ENCODE measurements at places on chromosomes 2 and 18. TPM values are rescaled to one million over a fixed set of nuclear protein-coding genes. Genes with fewer than 3 reads are reported as not detected.

DNA sequence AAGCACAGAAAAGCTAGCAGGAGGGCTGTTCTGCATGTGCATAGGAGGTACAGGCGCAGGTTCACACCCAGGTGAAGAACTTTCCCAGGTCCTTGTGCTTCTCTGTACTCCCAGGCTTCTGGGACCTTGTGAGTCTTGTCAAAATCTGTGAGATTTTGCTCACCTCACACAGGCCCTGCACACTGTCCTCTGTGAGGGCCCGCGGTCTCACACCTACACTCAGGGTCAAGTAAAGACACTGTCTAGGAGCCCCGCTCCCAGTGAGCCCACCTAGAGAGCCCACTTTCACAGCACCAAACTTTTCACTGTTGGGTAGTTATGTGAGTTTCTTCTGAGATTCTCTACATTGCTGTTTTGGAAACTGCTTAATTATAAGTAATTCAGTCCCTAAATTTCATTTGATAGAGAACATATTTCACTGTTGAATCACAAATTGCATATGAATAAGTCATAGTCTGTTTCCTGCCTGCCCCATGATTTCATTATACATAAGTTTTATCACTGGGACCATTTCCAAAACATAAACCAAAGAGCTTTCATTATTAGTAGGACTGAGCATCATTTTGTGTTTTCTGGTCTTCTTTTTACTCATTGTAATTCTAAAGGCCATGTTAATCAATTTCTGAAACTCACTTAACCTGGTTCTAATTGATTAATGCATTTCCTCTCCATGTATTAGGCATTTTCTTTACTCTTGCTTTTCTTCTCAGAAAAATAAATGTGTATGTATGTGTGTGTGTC lies 234.2 kb upstream of the SPOPL start:
- H3K27ac ChIP-seq: no peak overlapping the region
- no peaks in the 10 kb centered on the region for H3K27me3 ChIP-seq
- DNase-seq: no peak
- no peak overlapping the region for H3K4me3 ChIP-seq
- H3K4me1 ChIP-seq: no peaks in the 10 kb centered on the region

DNA sequence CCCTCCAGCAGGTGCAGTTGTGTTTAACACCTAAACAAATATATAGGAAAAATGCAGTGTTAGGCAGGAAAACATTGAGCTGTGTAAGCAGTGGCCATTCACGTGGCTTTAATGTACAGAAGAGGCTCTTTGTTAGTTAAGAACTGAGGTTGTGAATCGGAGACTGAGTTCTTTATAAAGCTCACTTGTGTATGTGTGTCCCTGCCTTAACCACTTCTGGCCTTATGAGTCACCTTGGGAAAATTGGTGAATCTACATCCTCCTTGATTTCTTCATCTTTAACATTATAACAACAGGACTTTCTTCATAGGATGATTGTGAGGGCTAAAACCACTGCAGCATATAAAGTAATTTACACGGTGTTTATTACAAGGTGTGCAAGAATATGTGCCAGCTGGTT lies 188.4 kb upstream of the TPO start:
- no peak overlapping the region for H3K27ac ChIP-seq
- peaks cover 36% of the 10 kb centered on the region for H3K4me1 ChIP-seq
- DNase-seq: no peak
- no peaks in the 10 kb centered on the region for H3K36me3 ChIP-seq

DNA sequence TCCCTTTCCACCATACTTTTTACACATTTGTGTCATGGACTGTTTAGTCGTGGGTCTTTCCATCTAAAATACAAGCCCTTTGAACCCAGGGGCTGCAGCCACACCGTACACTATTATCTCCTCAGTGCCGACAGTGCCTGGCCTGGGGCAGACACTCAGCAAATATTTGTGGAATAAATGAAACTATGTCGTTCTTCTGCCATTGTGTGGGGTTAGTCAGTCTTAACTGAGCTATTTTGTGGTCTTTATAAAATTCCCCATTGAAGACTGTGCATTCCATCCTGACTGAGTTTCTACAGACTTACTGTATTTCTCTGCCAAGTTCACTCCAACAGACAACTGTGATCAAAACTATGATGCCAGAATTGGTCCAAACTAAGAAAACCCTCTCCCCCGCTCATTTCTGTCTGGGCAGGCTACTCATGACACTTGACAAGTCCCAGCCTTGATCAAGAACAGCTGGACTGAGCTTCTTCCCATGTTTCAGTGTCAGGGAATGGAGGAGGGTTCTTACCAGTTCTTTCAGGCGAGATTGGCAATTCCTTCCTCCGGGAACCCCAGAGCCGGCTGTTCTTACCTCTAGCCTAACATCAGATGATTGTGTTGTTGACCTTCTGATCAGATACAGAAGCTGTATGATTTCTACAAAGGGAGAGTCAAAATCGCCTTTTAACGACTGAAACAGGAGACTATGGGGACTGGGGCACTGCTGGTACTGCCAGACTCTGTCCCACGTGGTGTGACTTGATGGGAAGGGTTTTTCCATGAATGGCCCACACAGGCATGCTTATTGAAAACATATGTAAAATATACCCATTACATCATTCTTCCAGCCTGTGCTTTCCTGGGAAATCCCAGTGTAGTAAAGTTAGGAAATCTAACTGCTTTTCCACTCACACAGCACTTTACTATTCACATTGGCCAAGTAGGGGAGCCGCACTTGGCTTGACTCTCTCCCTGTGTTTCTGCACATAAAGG lies 77.4 kb upstream of the NPAS2 start:
- no peak overlapping the region for H3K4me3 ChIP-seq
- H3K4me1 ChIP-seq: no peaks in the 10 kb centered on the region
- no peak for DNase-seq
- peaks cover 13% of the 10 kb centered on the region for H3K27me3 ChIP-seq

GRCh38 chr2:209942426-209942825 lies 60.0 kb upstream of the RPE start:
- H3K27ac ChIP-seq: no peak overlapping the region
- H3K36me3 ChIP-seq: no peaks in the 10 kb centered on the region
- no peak for DNase-seq
- no peak overlapping the region for H3K4me3 ChIP-seq
- no peaks in the 10 kb centered on the region for H3K4me1 ChIP-seq

- peak overlapping the region; percentile 98 for H3K4me3 ChIP-seq
- H3K36me3 ChIP-seq: no peaks in the 10 kb centered on the region
- H3K27me3 ChIP-seq: no peaks in the 10 kb centered on the region
- H3K4me1 ChIP-seq: peaks cover 79% of the 10 kb centered on the region
- H3K27ac ChIP-seq: peak overlapping the region; percentile 99
These were observed 2.7 kb upstream of the WIPF1 start for GRCh38 chr2:174600349-174600748.

DNA sequence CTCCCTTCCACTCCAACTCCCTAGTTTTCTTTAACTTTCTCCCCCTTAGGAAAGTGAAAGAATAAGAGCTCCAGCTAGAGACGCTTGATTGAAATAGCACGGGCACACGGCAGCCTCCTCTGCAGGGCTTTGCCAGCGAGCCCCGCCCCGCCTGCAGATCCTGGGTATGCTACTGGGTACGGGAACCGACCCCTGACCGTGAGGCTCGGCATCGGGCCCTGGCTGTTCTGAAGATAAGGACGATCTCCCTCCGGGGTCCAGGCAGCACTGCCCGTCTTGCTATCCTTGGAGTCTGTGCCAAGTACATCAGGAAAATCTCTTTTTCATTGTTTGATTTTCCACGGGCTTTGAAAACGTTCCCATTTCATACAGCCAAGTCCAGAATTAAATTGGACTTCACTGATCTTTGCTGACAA lies 284.5 kb downstream of the MTX2 start:
- peak; percentile 1 for DNase-seq
- no peak overlapping the region for H3K27ac ChIP-seq
- H3K27me3 ChIP-seq: peaks cover 58% of the 10 kb centered on the region
- peak overlapping the region; percentile 77 for H3K4me3 ChIP-seq

GRCh38 chr2:179311101-179311500 lies 46.5 kb upstream of the SESTD1 start:
- no peak overlapping the region for H3K27ac ChIP-seq
- no peak for DNase-seq

The RGPD3 gene
- not detected for polyA plus RNA-seq

DNA sequence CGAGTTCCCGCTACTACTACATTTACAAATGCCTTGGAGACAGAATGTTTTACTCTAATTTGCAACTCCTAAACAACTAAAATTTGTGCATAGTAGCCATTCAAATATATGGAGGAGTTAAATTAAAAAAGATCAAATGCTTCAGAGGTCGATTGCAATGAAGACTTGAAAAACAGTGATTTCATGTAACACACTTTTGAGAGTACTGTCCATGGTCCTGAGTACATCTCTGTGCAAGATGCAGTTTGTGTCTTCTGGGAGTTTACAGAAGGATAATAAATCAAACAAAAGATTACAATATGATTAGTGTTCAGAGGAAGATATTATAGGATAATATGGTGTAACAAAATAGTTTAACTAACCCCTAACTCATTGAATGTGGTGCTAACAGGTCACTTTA lies 894.7 kb downstream of the TMEM182 start:
- H3K36me3 ChIP-seq: no peaks in the 10 kb centered on the region
- H3K4me3 ChIP-seq: no peak overlapping the region
- no peaks in the 10 kb centered on the region for H3K4me1 ChIP-seq
- H3K27me3 ChIP-seq: no peaks in the 10 kb centered on the region

DNA sequence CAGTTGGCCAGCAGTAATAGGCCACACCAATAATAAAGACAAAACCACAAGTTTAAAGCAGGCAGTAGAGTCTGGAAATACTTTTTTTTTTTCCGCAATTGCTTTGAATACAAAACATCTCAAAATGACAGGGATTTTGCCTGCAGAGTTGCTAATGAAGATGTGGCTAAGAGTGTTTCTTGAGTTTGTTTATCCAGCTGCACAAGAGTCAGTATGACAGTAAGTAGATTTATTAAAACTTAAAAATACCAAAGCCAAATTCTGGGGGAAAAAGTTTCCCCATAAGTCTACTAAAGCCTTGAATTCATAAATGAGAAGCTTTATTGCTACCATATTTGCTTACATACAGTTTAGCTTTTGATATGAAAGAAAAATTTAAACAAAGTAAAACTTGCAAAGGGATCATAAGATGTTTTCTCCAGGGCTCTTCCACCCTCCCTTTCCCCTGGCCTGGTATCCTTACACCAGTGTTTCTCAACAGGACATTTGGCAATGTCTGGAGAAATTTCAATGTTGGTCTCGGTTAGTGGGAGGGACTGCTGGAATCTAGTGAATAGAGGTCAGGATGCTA lies 3.9 kb upstream of the DSEL start:
- H3K27me3 ChIP-seq: peaks cover 37% of the 10 kb centered on the region
- H3K4me3 ChIP-seq: no peak overlapping the region
- H3K27ac ChIP-seq: no peak overlapping the region
- no peaks in the 10 kb centered on the region for H3K36me3 ChIP-seq

GRCh38 chr18:35193316-35193715 lies 47.5 kb upstream of the ZNF397 start:
- no peak overlapping the region for H3K4me3 ChIP-seq
- H3K4me1 ChIP-seq: peaks cover 4% of the 10 kb centered on the region
- no peaks in the 10 kb centered on the region for H3K27me3 ChIP-seq
- H3K27ac ChIP-seq: peak overlapping the region; percentile 17

GRCh38 chr2:237869343-237870102 lies 10.1 kb downstream of the RAMP1 start:
- no peak overlapping the region for H3K4me3 ChIP-seq
- no peak for DNase-seq
- H3K27ac ChIP-seq: no peak overlapping the region
- H3K36me3 ChIP-seq: no peaks in the 10 kb centered on the region

DNA sequence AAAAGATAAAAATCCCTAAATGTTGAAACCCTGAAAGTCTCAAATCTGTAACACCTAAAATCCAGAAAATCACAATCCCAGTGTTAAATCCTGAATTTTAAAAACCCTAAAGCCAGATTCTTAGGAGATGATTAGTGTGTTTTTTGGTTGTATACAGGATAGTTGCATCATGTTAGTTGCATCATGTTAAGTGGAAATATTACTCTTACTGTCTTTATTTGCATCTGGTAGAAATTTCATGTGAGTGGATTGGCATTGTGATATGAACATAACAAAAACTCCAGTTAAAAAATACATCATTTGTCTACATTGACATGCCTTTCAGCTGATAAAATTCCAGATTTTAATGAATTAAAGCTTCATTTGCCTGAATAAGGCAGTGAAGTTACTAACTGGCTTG lies 683.1 kb upstream of the ACVR2A start:
- DNase-seq: no peak
- H3K27ac ChIP-seq: no peak overlapping the region
- H3K4me1 ChIP-seq: no peaks in the 10 kb centered on the region
- no peaks in the 10 kb centered on the region for H3K27me3 ChIP-seq
- H3K4me3 ChIP-seq: no peak overlapping the region

The AMER3 gene
- not detected for polyA plus RNA-seq

The CDKL4 gene
- polyA plus RNA-seq: not detected

The PTH2R gene
- polyA plus RNA-seq: 0.35 TPM

DNA sequence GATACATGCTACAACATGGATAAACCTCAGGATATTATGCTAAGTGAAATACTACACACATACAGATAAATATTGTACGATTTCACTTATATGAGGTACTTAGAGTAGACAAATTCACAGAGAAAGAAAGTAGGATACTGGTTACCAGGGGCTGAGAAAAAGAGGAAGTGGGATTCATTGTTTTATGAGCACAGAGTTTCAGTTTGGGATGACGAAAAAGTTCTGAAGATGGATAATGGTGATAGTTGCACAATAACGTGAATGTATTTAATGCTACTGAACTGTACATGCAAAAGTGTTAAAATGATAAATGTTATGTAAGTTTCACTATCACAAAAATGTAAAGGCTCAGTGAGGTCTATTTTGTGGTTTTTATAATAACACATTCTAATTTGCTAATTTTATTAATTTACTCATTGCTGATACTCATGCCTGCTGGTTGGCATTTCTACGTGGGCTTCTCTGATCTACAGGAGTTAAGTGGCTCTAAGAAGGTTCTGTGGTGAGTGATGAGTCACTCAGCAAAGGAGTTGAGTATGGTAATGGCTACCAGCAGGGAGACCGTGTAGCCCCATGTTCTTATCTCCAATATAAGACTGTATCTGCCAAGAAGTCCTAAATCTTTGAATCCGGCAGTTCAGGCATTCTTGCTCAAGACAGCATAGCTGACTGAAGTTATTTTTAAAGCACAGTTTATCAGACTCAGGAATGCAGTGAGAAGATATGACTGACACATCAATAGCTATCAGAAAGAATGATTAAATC lies 41.1 kb downstream of the UPP2 start:
- no peaks in the 10 kb centered on the region for H3K36me3 ChIP-seq
- H3K27me3 ChIP-seq: peaks cover 10% of the 10 kb centered on the region
- no peaks in the 10 kb centered on the region for H3K4me1 ChIP-seq
- no peak overlapping the region for H3K4me3 ChIP-seq
- no peak for DNase-seq
- H3K27ac ChIP-seq: no peak overlapping the region

DNA sequence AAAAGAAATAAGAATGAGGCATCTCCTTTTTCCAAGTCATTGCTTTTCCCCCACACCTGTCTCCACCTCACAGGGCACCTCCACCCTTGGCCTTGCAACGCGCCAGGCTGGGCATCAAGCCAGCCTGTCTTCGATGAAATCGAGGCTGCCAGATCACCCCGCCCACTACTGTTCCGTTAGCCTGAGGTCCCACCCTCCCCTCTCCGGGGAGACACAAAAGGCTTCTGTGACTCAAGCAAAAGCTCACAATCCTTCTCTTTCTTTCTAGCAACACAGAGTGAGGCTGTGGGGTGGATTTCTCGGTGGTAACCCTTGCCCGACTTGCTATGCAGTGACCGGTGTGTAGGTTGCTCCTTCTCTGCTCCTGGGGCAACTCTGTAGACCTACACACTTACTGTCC lies 9.9 kb downstream of the TNP1 start:
- peaks cover 7% of the 10 kb centered on the region for H3K27me3 ChIP-seq
- DNase-seq: no peak
- H3K36me3 ChIP-seq: no peaks in the 10 kb centered on the region
- no peak overlapping the region for H3K4me3 ChIP-seq
- H3K27ac ChIP-seq: no peak overlapping the region

Data from naive B cell (primary cell).